ENCODE measurements at places on chromosomes 6 and 20.

- no peak for DNase-seq
Observed at GRCh38 chr6:132084811-132085509, 133.8 kb upstream of the CCN2 start.

DNA sequence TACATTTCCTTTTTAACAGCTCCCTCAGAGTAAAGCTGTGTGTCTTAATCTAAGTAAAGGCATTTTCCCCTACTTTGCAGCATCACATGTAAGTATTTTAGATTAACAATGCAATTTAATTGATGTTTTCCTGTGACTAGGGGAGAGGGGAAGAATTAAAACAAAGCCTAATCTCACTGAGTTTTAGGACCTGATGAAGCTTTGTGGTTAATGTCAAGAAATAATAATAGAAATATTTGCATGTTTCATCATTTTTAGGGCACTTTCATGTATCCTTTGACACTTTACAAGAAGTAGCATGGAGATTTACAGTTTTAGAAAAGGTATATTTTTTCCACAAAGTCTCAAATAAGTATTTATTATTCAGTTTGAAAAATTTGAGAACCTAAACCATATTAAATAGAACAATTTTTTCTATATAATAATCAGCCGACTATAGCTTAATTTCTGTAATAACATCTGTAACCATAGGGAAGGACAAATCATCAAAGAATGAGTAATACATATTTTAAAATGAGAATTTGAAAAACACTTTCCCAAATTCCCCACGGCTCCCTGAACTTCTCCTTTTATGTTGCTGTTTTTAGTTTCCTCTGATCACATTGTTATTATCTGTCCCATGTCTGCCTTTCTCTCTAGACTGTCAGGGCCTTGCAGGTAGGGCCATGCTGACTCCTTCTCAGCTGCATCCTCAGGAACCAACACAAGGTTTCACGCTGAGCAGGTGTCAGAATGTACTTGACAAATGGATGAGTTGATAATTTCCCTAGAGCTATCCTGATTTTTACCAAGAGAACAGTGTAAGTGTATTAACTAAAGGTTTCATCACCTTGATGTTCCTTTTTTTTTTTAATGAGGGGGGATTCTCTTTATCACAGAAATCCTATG, 338.1 kb downstream of the SYNE1 start:
- no peak for DNase-seq

DNA sequence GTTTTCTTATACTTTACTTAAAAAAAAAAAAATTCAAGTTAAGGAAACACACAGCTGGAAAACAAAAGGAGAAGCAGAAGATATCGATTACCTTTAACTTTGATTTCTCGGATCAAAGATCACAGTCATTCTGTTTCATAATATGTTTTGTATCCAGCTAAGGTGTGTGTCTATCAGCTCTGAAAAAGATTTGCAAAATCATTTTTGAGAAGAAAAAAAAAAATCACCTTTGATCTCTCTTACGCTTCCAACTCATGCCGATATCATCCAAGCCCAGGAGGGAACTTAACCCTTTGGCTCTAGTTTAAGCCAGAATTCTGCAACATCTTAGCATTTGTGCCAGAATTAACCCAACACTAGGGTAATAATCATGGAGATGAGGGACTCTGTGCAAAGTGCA, 144.0 kb downstream of the NFATC2 start:
- no peak for DNase-seq

DNA sequence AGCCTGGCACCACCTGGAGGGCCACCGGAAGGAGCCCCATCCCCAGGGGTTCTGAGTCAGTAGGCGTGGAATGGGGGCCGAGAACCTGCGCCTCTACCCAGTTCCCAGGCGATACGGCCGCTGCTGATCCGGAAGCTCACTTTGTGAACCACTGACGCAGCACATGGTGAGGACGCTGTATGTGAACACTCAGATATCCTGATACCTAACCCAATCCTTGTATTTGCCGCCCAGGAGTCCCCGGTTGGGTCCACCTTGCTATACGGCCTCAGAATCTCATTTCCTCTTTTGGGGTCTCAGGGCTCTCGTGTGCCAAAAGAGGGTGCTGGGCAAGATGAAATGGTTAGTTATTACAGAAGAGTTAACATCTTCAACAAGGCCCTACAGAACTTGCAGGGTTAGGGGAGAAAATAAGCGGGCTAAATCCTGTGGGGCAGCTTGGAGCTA, 604 bp upstream of the RAB5IF start:
- DNase-seq, result peak; percentile 31

GRCh38 chr20:57241363-57241991, 25.0 kb downstream of the BMP7 start:
- no peak for DNase-seq

DNA sequence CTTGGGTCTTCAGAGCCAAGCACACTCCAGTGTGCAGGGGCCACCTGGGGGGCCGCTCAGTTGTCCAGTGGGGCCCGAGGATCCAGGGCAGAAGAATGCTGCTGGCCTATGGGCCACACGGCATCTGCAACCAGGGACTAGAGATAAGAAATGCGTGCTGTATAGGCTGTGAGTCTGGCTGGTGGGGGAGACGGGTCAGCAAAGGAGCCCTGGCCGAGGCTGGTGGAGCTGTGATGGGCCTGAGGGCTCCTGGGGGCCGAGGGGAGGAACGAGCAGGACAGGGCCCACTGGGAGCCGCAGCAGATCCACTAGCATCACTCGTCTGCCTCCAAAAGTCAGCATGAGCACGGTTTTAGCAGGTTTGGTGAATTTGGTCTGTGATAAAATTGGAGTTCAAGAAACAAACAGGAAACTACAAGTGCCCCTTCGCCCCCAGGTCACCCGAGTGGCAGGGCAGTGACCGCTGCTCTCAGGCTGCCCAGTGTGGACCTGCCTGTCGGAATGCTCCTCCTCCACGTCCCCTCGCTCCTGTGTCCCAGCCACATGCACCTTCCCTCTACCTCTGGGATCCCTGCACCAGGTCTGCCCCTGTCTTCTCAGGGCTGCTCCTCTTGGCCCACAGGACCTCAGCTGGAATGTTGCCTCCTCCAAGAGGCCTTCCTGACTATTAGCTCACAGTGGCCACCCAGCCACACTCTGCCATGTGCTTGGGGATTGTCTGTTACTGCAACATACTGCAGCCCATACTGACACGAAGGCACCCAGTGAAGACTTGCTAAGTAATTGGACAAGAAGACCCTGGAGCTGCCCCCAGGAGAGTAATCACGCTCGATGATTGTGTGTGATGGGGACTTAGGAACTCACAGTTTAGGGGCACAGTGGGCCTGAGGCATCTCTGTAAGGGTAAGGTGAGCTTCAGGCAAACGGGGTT, 10.9 kb downstream of the ACSS1 start:
- no peak for DNase-seq

DNA sequence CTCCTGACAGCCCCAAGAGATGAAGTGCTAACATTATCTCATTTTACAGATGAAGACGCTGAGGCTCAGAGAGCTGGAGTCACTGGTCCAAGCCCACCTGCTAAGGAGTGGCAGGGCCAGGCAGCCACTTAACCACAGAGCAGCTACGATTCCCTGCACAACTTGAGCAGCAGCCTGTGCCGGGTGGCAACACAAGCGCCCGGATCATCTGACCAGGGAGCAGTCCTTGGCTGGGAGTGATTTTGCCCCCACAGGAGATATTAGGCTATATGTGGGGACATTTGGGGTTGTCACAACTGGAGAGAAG, 93.2 kb upstream of the PTPN1 start:
- DNase-seq, result no peak

DNA sequence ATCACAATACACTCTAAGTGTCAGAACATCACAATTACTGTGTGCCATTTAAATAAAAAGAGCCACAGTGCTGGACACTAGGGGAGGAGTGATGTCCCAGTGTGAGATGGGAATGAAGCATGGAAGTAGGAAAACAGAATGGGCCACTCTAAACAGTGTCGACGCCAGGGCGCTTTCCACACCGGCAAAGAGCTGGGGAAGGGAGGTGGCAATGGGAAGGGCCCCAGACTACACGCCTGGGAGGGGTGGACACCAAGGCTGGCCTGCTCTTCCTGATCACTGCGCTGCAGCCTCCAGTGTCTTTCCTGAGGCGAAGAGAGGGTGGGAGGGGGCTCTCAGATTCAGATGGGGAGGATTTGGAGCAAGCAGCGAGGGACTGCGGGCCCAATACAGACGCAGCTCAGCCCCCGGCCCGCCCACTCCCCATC, 75.9 kb downstream of the ERMARD start:
- no peak for DNase-seq

- no peak for DNase-seq
Observed at GRCh38 chr6:121884091-121884490, 448.6 kb downstream of the GJA1 start.

DNA sequence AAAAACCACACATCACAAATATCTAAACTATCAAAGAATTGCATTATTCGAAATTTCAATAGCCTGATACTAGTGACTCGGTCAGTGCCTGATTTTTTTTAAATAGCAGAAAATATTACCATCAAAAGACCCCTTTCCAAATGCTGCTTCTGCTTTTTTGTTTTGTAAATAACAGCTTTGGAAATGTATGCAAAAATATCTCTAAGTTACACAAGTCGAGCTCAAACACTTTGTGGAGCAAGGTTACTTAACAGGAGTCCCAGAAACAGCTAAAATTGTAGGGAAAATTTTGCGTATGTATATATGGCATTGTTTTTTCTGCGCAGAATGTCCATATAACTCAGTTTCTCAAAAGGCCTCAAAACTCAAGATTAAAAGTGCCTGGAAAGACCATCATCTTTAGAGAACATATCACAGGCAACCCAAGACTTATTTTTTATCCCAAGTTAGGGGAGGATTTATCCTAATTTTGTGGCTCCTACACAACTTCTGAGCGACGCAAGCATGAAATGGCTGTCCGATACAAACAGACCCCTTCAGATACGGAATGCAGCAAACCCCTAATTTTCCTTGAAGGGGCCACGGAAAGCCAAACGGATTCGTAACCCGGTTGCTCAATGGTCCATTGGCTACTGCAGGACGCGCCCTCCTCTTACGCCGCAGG, 1.3 kb downstream of the CEP85L start:
- no peak for DNase-seq

DNA sequence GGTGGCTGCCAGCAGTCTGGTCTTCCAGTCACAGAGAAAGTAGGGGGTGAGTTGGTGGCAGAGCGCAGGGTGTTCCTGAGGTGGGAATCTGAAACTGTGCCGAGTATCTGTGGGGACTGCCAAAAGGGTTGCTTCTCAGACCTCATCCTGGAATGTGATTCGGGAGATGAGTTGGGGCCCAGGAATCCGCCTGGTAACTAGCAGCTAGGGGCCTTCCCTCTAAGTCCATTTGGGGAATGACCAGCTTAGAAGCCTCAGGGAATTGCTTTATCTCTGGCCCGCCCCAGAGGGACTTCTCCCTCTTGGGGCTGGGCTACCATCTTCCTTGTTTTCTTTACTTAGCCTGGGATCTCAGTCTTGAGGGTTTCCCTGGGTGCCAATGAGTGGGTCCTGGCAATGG, 49.6 kb downstream of the MOCS1 start:
- DNase-seq, result no peak

GRCh38 chr6:36357872-36358225, 21.2 kb upstream of the BNIP5 start:
- no peak for DNase-seq

- no peak for DNase-seq
Observed at GRCh38 chr6:17863901-17864754, 123.3 kb downstream of the KIF13A start.

DNA sequence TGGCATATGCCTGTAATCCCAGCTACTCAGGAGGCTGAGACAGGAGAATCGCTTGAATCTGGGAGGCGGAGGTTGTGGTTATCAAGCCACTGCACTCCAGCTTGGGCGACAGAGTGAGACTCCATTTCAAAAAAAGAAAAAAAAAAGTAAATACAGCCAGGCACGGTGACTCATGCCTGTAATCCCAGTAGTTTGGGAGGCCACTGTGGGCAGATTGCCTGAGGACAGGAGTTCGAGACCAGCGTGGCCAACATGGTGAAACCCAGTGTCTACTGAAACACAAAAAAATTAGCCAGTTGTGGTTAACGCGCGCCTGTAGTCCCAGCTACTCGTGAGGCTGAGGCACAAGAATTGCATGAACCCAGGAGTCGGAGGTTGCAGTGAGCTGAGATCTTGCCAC, 1.5 kb upstream of the NINL start:
- no peak for DNase-seq

- no peak for DNase-seq
Observed at GRCh38 chr6:88248709-88249321, 82.7 kb upstream of the CNR1 start.

DNA sequence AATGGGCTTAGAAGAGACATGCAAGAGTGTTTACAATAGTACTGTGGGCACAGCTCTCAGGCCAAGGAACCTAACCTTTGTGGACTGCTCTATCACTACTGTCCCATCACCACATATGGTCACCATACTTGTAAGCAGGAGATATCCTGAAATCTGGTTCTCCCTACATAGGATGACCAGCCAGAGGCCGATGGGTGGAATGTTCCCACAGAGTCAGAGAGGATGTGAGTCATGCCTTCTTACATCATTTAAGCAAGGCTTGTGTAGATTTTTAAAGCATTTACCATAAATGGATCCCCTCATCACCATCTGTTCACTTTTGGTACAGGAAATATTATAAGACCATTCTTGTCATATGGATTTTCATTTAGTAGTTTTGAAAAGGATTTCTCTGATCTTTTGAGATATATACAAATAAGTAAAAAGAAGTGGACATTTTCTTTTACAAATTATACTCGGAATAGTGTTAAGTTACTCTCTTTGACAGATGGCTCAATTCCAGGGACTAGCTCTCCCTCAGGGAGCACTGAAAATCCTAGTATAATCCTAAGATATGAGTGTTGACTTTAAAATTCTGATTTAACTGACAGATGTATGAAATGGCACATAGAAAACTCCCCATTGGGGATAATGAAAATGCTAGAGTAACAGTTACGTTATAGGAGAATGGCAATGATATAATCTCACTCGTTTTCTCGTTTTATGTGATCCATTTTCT, 6.6 kb downstream of the HTR1B start:
- no peak for DNase-seq

GRCh38 chr6:161374971-161375873, 101.4 kb upstream of the AGPAT4 start:
- no peak for DNase-seq

DNA sequence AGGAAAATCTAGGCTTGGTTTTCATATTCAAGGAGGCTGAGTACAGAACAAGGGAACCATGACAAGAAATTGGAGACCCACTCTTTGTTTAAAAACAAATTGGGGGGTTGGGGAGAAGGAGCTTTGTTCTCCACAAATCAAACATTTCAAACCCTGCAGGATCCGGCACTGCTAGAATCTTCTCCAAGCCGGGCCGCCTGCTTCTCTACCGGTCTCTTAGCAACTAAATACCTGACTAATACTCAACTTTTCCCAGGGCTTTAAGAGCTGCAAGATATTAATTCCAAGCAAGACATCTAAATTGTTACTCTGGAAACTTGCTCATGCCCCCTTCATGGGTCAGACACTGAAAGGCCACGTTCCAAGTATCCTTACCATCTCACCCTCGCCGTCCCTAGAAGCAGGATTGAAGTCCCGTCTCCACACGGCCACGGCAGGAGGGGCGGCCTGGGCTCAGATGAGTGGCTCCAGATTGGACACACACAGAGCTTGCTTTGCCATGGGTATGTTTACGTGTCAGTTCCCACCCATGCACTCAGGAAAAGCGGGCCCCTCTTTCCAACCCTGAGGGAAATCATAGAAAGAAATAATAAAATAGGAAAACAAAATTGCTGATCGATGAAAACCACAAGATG, 126.4 kb upstream of the CDH4 start:
- DNase-seq, result no peak
